ENCODE measurements at places on chromosomes 4 and X.

DNA sequence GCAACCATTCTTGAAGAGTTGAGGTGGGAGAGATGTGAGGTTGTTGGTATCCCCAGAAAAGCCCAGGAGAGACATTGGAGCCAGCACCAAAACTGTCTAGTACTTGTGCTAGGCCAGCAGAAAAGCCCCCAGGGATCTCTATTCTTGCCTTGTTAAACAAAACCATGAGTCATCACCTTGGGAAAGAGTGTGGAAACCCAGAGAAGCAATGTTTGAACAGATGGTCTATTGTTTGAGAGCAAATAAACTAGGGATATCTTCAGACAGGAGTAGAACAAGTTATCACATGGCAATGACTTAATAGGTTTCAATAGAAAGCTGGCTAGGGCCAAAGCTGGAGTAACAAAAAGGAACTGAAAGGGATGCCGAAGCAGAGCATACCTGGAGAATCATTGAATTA, 195.7 kb upstream of the CASK start:
- H3K27me3 ChIP-seq, result no peaks in the 10 kb centered on the region
- H3K27ac ChIP-seq, result no peak overlapping the region
- no peaks in the 10 kb centered on the region for H3K36me3 ChIP-seq
- no peak for DNase-seq
- H3K4me1 ChIP-seq, result no peaks in the 10 kb centered on the region

DNA sequence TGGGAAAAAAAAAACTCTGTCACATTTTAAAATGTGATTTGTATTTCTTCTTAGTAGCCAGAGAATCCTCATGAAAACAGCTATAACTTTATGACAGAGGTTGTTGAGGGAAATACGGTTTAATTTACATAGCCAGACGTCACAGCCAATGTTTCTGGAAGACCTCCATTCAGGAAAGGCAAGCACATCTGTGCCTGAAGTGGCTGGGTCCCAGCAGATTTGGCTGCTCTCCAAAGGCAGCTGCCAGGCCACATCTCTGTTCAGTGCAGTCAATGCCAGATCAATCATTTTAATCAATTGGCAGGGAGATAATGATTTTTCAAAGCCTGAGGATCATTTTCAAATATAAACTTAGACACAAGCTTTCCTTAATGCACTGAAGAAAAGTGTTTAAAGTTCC, 86.5 kb upstream of the ZIC3 start:
- no peak for DNase-seq
- H3K4me3 ChIP-seq, result no peak overlapping the region
- no peaks in the 10 kb centered on the region for H3K4me1 ChIP-seq
- no peaks in the 10 kb centered on the region for H3K36me3 ChIP-seq

- no peaks in the 10 kb centered on the region for H3K36me3 ChIP-seq
- H3K4me3 ChIP-seq, result no peak overlapping the region
- peaks cover 21% of the 10 kb centered on the region for H3K4me1 ChIP-seq
- no peak for DNase-seq
- peaks cover 71% of the 10 kb centered on the region for H3K27me3 ChIP-seq
- H3K27ac ChIP-seq, result no peak overlapping the region
Observed at GRCh38 chrX:633043-633984, 2.7 kb downstream of the SHOX start.

GRCh38 chr4:40662962-40663604, 33.4 kb upstream of the RBM47 start:
- H3K4me3 ChIP-seq, result no peak overlapping the region
- H3K27me3 ChIP-seq, result no peaks in the 10 kb centered on the region
- H3K36me3 ChIP-seq, result no peaks in the 10 kb centered on the region
- DNase-seq, result no peak

GRCh38 chr4:78293821-78294301, 236.7 kb downstream of the FRAS1 start:
- no peak for DNase-seq
- H3K27ac ChIP-seq, result no peak overlapping the region
- no peaks in the 10 kb centered on the region for H3K4me1 ChIP-seq

DNA sequence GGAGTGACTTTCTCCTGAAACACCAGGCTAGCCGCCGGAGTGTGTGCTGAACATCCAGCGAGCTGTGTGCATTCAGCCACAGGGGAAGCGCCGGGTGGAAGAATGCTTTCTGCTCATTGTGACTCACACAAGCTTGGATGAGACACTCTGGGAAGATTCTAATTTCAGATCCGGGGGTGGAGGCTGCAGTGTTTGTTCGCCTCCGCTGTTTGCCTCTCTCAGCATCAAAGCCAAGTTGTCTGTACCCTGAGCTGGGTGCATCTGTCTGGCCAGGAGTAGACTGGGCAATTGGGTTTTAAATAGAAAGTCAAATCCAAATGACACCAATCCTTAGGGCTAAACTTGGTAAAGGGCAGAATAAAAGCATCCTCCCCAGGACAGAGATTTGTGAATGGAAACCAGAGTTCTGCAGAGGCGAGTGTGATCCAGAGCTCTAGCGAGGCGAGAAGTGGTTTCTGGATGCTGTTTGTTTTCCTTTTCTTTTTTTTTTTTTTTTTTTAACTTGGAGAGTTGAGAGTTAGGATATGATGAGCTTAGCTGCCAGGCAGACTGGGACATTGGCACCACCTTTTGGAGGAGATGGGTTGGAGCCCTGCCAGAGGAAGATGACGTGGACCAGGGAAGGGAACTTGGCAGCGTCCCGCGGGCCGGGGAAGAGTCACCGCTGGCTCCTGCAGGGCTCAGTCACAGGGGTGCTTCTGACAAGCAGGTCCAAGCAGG, 196.0 kb upstream of the PSAPL1 start:
- no peaks in the 10 kb centered on the region for H3K36me3 ChIP-seq
- no peak overlapping the region for H3K4me3 ChIP-seq
- H3K27ac ChIP-seq, result no peak overlapping the region
- H3K27me3 ChIP-seq, result peaks cover 18% of the 10 kb centered on the region
- H3K4me1 ChIP-seq, result peaks cover 9% of the 10 kb centered on the region
- no peak for DNase-seq

GRCh38 chr4:47942081-47942819, 27.9 kb upstream of the NFXL1 start:
- no peak overlapping the region for H3K27ac ChIP-seq
- no peak overlapping the region for H3K4me3 ChIP-seq
- DNase-seq, result no peak
- peaks cover 24% of the 10 kb centered on the region for H3K27me3 ChIP-seq
- no peaks in the 10 kb centered on the region for H3K36me3 ChIP-seq

GRCh38 chr4:47913861-47914219, 543 bp downstream of the NFXL1 start:
- peak overlapping the region; percentile 90 for H3K4me3 ChIP-seq
- peak; percentile 14 for DNase-seq
- no peaks in the 10 kb centered on the region for H3K27me3 ChIP-seq
- peak overlapping the region; percentile 93 for H3K27ac ChIP-seq

DNA sequence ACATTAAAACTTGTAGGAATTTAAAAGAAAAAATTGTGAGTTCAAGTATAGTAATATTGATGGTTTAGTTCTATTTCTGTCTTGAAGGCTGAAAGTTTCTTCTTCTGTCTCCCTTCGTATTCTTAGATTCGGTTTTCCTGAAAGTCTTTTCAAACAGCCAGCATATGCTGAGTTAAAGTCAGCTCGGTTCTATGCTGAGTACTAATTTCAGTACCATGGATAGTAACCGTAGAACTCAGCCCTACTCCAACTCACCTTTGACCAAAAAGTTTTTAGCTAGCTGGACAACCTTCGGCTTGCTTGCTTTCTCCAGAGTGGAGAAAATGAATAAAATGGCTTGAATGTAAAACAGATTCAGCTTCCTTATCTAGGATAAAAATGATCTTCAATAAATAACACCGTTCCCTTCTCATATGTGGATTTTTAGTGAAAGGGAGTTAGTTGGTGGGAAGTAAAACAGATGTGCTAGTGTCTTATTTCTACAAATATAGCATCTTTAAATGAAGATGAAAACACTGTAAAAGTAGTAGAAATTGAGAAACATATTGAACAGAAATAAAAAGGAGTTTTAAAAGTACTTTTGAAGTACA, 5.2 kb downstream of the POU4F2 start:
- peaks cover 5% of the 10 kb centered on the region for H3K4me1 ChIP-seq
- H3K27me3 ChIP-seq, result peaks cover 83% of the 10 kb centered on the region
- no peak overlapping the region for H3K4me3 ChIP-seq

DNA sequence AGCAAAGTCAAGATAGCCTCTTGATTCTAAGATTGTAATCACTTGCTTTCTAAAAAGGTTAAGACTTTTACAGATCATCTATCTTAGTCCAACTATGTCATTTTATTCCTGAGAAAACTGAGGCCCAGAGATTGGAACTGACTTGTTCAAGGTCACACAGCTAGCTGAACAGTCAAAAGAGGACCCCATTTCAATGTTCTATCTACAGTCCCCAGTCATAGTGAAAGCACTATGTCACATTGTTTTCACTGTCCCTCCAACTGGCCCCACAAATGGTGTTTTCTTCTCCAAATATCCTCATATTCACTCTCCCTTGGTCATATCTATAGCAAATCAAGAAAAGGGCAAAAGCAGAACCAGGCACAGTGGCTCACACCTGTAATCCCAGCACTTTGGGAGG, 145.2 kb downstream of the OPHN1 start:
- no peaks in the 10 kb centered on the region for H3K27me3 ChIP-seq
- no peak for DNase-seq
- peaks cover 6% of the 10 kb centered on the region for H3K36me3 ChIP-seq

DNA sequence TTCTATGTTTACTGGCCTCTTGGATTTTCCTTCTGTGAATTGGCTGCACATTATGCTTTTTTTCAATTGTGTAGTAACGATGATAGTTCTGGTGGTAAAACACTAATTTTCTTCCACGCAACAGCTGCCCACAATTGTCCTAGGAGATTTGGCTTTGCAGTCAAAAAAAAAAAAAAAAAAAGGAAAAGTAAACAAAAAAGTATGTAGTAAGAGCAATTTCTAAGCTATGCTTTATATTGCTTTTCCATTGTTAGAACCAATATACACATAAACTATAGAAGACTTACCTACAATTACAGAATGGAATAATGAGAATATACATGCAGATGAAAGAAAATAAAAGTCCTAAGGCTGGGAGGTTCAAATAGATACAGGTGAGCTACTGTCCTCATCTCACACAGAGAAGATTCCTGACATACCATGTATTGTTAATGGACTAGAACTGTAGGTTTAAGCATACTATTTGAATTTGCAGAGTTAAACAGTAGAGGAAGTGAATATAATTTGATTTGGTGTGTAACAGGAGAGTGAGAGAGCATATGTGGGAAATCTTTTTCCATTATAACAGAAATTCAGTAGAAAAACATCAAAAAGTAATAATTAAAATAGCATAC, 976.2 kb downstream of the RAB28 start:
- DNase-seq, result no peak
- no peaks in the 10 kb centered on the region for H3K4me1 ChIP-seq
- H3K36me3 ChIP-seq, result no peaks in the 10 kb centered on the region

GRCh38 chr4:1216869-1217294, 32.0 kb downstream of the CTBP1 start:
- peaks cover 30% of the 10 kb centered on the region for H3K4me1 ChIP-seq
- no peaks in the 10 kb centered on the region for H3K27me3 ChIP-seq
- DNase-seq, result peak; percentile 62
- H3K4me3 ChIP-seq, result peak overlapping the region; percentile 69
- peaks cover 51% of the 10 kb centered on the region for H3K36me3 ChIP-seq

GRCh38 chrX:14505648-14506047, 23.7 kb upstream of the GLRA2 start:
- H3K4me3 ChIP-seq, result no peak overlapping the region
- peaks cover 14% of the 10 kb centered on the region for H3K27me3 ChIP-seq
- H3K4me1 ChIP-seq, result no peaks in the 10 kb centered on the region
- H3K27ac ChIP-seq, result no peak overlapping the region
- H3K36me3 ChIP-seq, result no peaks in the 10 kb centered on the region

DNA sequence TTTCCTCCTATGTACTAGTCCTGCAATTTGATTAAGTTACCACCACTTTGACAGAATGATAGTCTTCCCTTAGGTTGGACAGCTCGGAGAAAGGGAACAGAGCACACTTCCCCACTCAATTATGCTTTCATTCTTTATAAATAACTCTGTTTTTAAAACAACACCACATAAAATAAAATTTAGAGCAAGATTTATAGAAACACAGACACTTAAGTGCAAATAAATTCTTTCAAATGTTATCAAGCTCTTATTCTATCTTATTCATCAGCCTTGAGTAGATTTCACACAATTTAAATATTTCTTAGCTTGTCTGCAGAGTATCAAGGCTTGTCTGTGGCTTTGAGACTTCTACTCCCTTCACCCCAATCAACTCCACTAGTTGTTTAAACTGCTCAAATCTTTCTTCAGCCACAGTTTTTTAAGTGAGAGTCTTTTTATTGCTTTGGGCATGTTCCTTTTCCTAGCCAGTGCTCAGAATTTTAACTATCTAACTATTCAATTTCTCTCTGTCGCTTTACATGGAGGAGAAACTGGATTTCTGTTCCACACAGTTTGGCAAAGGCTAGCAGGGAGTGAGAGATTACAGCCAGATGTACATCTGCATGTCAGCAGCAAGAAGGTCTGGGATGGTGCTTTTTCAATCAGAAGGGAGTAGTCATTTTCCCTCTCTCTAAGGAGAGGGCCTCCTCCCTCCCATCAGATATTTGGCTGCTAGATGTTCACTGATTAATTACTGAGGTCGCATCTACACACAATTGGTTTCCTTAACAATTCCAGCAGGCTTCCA, 53.1 kb upstream of the PLAC1 start:
- peaks cover 10% of the 10 kb centered on the region for H3K27me3 ChIP-seq
- H3K27ac ChIP-seq, result no peak overlapping the region
- H3K4me3 ChIP-seq, result no peak overlapping the region
- DNase-seq, result no peak

DNA sequence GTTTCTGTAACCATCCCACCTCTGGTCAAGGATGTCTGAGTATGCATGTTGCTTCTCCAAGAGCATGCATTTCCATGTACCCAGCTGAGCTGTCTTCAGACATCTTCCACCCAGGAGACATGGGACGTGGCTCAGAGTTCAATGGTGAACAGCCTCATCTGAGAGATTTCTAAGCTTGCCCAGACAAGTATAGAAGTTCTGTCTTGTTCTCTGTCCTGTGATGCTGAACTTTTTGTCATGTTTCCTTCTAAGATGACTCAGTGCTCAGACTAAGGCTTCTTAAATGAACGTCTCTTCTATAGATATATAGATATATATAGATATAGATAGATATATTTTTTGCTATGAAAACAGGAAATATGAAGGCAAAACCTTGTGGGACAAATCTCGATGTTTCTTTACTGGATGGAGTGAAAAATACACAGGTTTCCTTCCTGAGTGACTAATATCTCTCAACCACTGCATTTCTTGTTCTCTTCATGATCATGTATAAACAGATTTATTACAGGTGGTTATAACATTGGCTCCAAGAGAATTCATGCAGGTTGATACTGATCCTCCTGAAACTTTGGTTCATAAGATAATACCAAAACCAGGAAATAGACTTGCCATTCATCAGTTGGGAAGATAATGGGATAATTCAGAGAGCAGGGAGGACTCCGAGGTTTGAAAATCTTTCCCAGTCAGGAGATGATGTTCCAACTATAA, 168.2 kb downstream of the ZNF518B start:
- H3K4me3 ChIP-seq, result no peak overlapping the region
- H3K27me3 ChIP-seq, result peaks cover 44% of the 10 kb centered on the region
- no peaks in the 10 kb centered on the region for H3K4me1 ChIP-seq
- H3K36me3 ChIP-seq, result no peaks in the 10 kb centered on the region

GRCh38 chrX:39705290-39705689, 392.5 kb downstream of the BCOR start:
- H3K27ac ChIP-seq, result no peak overlapping the region
- H3K4me1 ChIP-seq, result no peaks in the 10 kb centered on the region
- no peak for DNase-seq
- H3K36me3 ChIP-seq, result no peaks in the 10 kb centered on the region

- H3K4me3 ChIP-seq, result no peak overlapping the region
- H3K36me3 ChIP-seq, result peaks cover 7% of the 10 kb centered on the region
- DNase-seq, result no peak
- no peaks in the 10 kb centered on the region for H3K27me3 ChIP-seq
Observed at GRCh38 chr4:150302553-150302952, 224.3 kb downstream of the DCLK2 start.

Measured in effector memory CD8-positive, alpha-beta T cell (primary cell).